GM12878 (cell line): ENCODE measurements at places on chromosomes 11 and 22.

DNA sequence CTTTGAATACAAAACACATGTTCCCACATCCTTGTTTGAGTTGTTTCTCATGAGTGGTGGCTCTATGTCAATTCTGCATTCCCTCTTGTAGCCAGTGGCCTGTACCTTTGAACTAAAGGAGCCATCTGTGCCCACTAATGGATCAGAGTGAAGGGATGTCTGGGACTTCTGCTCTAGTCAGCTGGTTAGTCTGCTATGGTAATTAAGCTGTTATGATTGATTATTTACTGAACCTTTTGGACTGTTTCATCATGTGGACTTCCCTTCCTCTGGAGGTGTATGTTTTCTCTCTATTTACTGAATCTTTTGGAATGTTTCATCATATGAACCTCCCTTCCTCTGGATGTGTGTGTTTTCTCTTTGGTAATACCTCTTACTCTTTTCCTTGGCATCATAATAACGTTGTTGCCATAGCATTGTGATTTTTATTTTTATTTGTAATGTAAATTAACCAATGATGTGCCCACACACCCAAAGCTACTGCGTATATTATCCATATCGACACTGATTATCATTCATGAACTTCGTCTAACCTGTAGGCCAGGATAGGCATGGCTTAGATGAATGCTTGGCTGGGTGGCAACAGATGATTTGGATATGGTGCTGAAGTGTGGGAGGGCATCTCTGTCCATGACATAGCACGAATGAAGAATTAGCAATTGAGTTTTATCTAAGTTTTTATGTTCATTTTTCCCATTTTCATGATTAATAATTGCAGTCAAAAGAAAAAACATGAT is 112.3 kb upstream of the SORL1-AS1 start:
- DNase-seq, result no peak

- no peak for DNase-seq
These were observed 133.1 kb upstream of the TBCEL start for GRCh38 chr11:120890609-120891320.

- no peak for DNase-seq
These were observed 60.2 kb downstream of the ENDOD1 start for GRCh38 chr11:95149651-95150364.

GRCh38 chr11:2774173-2775082 is 74.6 kb upstream of the KCNQ1OT1 start:
- no peak for DNase-seq

- DNase-seq, result no peak
These were observed 22.9 kb downstream of the RSPH14 start for GRCh38 chr22:23118647-23119493.

DNA sequence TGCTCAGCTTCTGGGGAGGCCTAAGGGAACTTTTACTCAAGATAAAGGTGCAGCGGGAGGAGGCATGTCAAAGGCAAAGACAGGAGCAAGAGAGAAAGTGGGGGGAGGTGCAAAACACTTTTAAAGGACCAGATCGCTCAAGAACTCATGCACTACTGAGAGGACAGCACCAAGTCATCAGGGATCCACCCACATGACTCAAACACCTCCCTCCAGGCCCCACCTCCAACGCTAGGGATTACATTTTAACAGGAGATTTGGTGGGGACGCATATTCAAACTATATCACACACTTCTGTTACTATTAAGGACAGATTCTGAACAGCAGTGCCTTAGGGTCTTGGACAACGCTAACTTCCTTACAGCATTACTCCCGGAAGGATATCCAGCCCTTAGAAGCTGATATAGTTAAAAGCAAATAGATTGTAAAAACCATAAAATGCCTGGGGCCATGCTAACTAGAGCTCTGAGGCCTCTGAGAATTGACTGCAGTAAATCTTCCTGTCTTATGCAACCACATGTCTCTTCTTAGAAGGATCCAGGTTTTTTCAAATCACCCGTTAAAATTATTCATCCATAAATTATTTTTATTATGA is 16.7 kb upstream of the ZC3H12C start:
- DNase-seq, result no peak

- no peak for DNase-seq
These were observed 11.8 kb upstream of the APLNR start for GRCh38 chr11:57248780-57249383.

DNA sequence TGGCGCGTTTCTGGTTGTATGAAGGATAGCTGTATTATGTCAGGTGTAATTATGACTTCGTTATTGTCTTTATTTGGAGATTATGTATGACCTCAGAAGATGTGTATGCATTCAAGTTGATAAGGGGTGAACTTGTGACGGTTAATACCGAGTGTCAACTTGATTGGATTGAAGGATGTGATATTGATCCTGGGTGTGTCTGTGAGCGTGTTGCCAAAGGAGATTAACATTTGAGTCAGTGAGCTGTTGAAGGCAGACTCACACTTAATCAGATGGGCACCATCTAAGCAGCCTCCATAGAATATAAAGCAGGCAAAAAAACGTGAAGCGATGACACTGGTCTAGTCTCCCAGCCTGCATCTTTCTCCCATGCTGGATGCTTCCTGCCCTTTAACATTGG is 15.3 kb upstream of the CD82 start:
- DNase-seq, result no peak
